ENCODE measurements at places on chromosomes 11 and 22. TPM values are rescaled to one million over a fixed set of nuclear protein-coding genes. Genes with fewer than 3 reads are reported as not detected.

GRCh38 chr22:38338772-38339379, 21.6 kb upstream of the CSNK1E start:
- DNase-seq, result no peak

- no peak for DNase-seq
These were observed 4.1 kb upstream of the CABP7 start for GRCh38 chr22:29715705-29716104.

DNA sequence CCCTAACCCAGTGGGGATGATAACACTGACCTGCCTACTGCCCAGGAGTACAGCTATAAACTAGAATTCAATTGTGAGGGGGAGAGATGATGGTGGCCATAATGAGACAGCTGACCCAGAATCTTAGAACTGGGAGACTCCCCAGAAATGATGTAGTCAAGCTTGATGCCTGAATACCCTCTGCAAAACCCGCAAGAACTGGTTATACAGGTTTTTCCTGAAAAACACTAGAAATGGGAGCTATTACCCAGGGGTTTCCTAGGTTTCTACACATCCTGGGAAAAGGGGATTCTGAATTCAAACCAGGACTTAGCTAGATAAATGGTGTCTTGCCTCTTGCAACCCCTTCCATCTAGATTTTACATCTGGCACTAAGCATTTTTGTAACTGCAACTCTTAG, 113.8 kb upstream of the NARS2 start:
- no peak for DNase-seq

DNA sequence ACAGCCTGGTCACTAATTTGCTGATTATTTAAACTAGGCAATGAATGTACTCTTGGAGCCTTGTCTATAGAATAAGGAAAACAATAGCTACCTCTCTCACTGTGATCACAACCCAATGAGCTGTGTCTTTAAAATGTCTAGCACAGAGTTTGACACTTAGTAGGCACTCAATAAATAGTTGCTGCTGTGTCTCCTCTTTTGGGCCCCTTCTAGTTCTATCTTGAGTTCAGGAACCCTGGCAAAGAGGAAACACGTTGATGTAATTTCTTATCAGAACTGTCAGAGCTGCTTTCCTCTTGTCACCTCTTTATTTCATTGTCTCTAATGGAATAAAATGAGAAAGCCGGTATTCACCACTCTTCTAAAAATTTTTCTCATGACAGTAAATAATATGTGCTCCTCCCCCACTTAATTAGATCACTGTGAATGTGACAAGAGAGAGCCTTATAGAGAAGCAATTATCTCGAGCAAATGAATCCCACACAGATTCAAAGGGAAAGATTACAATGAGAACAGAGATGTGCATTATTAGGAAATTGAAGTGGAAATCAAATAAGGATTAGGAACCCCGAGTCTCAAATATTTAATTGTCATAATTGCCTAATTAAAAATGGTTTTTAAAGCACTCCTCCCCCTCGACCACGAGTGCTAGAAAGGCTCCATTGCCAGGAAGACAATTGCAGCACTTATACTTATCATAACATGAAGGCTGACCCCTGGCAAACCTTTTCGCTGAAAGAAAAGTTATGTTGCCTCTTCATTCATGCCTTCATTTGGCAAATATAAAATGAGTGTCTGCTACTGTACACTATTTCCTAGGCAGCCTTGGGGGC, 175.0 kb upstream of the BDNF start:
- DNase-seq, result no peak

DNA sequence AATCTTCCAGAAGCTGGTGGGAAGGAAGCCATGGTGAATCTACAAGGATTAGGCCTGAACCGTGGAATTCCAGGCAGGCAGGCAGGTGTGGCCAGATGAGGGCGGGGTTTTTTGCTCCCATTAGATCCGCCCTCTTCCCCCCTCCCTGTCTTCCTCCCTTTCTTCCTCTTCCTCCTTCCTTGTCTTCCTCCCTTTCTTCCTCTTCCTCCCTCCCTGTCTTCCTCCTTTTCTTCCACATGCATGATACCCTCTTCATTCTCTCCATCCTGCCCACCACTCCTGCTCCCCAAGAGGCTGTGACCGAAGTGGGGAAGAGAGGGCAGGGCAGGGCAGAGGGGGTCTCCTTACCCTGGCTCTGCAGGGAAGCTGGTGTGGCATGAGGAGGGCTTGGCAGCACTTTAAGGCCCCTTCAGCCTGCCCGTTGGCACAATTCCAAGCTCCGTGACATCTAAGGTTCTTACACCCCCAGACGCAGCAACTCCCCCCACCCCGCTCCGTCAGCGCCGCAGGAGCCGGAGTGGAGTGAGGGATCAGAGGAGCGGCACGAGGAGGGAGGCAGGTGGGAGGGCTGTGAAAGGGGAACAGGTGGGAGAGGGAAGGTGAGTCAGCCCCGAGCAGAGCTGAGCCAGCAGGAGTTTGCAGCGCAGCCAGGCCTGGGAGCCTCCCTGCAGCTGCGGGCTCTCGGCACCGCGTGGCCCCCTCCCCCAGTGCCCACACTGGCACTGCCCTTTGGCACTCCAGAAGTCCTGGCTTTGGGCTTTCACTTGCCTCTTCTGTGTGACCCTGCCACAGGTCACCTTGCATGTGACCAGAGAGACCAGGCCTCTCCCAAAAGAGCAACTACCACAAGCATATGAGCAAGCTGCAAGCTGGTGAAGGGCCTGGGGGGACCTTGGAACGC, 32.1 kb downstream of the KCNJ4 start:
- no peak for DNase-seq

DNA sequence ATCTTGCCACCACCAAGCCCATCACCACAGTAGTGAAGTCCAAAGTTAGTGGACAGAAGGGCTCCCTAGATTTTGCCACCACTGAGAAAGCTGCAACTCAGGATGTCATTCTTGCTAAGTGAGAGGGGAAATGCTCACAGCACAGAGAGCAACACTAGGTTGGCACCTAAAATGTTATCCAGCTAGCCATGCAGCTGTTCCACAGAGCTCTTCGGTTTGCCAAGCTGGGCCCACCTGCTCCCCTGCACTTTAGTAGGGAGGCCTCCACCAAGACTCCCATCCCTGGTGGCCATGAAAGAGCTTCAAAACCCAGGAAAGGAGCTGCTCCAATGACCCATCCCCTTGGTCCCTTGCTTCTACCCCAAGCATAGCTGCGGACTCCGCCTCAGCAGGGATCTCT, 63.8 kb downstream of the TRIM29 start:
- no peak for DNase-seq

GRCh38 chr22:44707752-44708151, 5.7 kb downstream of the PRR5 start:
- no peak for DNase-seq

DNA sequence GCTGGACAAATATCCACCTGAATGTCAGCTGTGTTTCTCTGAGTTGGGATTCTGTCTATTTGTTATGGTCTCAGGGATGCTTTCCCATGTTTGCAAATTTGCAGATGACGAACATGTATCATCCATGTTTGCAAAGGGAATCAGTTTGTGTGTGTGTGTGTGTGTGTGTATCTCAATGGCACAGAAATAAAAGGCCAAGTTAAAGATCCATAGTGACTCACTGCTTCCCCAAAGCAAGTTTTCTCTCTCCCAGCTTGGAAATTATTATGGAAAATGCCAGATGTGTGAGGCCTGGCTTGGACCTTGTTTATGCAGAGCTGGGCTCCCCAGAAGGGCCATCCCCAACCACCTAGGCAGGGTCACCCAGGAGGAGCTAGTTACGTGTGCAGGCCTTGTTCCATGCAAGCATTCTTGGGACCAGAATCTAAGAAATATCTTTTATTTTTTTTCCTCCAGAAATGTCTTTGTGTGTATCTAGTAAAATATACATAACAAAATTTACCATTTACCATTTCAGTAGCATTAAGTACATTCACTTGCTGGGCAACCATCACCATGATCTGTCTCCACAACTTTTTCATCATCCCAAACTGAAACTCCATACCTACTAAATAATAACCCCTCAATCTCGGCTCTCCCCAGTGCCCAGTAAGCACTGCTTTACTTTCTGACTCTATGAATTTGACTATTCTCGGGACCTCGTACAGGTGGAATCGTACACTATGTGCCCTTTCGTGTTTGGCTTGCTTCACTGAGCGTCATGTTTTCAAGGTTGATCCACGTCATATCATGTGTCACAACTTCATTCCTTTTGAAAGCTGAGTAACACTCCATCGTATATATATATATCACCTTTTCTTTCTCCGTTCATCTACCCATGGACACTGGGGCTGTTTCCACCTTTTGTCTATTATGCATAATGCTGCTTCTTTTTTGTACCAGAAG, 56.6 kb upstream of the WNT7B start:
- no peak for DNase-seq

GRCh38 chr11:128595221-128595620, 7.9 kb upstream of the ETS1 start:
- DNase-seq, result no peak

GRCh38 chr11:15055620-15056356, 17.6 kb upstream of the CALCB start:
- no peak for DNase-seq

- DNase-seq, result no peak
These were observed 38.8 kb upstream of the POLA2 start for GRCh38 chr11:65223011-65223410.

GRCh38 chr22:46845296-46846149, 83.1 kb downstream of the TBC1D22A start:
- DNase-seq, result peak; percentile 53

DNA sequence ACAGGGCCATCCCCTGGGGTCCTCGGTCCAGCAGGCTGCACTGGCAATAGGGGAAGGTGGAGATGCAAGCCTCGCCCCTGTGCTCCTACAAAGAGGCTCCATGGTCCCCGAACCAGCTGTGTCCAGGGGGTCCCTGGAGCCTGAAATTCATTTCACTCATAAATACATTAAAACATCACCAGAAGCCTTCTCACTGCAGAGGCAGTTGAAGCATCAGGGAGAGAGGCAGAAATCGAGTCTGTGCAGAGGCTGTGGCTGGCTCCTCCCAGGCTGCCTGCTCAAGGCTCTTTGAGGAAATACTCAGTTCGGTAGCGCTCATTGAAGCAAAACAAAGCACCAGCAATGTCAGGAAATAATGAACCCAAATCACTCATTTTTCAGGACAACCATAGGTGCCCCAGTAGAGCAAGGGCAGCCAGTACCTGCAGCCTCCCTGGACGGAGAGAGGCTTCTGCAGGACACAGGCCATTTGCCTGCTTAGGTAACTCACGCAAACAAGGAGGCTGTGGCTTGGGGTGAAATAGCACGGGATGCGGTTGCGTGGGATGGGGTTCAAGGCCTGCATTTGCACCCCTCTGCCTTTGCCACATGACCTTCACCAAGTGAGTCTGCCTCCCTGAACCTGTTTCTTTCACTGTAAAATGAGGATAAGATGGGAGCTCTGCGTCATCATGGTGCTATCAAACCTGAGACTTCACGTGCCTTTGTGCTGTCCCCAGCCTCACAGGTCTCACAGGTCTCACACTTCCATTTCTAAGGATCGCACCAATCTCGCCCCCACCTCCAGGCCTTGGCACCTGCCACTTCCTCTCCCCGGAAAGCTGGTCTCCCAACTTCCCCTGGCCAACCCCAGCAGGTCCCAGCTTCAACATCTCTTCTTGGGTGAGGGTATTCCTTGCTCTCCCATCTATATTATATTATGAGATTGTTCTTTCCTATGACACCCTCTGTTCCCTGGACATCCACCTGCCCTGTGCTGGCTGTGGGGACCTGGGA, 84.3 kb upstream of the SHISAL1 start:
- no peak for DNase-seq

GRCh38 chr11:60447846-60448245, 7.8 kb upstream of the MS4A1 start:
- no peak for DNase-seq

GRCh38 chr11:49302360-49302759, 94.0 kb upstream of the FOLH1 start:
- no peak for DNase-seq

DNA sequence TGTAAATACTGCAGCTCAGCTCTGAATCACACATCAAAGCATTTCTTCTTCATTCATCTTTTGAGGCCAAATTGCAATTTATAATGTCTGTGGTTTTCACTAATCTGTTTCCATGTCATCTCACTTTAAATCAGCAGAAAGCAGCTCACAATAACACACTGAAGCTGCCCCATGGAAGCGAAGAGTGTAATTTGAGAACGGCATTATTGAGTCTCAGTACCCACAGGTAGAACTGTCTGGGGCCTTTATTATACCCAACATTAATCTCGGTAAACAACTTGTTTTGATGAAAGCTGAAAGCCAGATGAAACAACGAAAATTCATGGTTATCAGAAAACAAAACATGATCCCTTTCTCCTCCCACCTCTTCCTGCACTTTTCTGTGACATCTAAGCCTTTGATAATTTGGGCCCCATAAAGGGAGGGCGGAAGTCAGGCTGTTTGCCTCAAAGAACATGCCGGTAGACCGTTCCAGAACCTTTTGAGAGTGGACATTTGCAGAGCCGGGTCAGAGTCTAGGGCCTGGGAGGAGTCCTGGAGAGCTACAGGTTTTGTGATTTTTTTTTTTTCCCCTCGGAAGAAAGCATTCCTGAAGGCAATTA, 68.2 kb upstream of the SESN3 start:
- no peak for DNase-seq

DNA sequence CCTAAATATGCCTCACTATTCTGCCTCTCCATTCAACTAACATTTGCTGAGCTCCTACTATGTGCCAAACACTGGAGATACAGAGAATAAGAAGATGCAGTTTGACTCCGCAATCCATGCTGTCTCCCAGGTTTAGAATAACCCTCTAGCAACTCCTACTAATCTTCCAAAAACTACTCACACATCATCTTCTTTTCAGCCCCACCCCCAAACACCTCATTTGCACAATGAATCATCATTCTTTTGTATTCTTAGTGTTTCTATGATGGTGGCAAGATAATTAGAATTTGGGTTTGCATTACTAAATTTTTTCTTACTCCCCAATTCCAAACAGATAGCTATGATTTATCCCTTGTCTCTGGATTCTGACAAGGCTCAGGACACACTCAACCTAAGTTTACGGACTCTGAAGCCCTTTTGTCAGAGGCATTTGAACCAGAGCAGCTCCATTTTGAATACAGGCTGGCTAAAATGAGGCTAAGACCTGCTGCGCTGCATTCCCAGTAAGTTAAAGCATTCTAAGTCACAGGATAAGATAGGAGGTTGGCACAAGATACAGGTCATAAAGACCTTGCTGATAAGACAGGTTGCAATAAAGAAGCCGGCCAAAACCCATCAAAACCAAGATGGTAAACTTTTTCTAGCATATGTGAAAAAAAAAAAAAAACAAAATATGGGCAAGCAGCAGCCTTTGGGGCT, 1038.9 kb downstream of the DLG2 start:
- DNase-seq, result no peak

DNA sequence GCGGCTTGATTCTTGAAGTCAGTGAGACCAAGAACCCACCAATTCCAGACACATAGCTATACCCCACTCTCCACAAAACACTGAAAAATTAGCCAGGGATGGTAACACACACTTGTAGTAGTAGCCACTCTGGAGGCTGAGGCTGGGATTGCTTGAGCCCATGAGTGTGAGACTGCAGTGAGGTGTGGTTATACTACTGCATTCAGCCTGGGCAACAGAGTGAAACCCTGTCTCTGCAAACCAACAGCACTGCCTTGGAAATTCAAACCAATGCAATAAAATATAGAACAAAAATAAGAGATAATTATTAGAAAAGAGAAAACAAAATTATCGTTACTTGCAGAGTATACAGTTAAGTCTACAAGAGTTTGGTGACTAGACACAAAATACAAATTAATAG, 20.2 kb upstream of the PRDM10 start:
- DNase-seq, result no peak

The MYBPC3 gene
- total RNA-seq, result 0.30 TPM

The ROBO4 gene
- total RNA-seq, result 9.7 TPM

The CCDC89 gene
- 1.8 TPM for total RNA-seq

The TSSK2 gene
- not detected for total RNA-seq

The ACCSL gene
- total RNA-seq, result not detected

The RBMXL2 gene
- total RNA-seq, result not detected

The OR8D4 gene
- total RNA-seq, result 0.30 TPM

Data from skin of body (tissue), 3 donors.